ENCODE measurements at places on chromosomes 7 and 10.

GRCh38 chr10:593901-594457, 95.5 kb downstream of the DIP2C start:
- no peak for DNase-seq

DNA sequence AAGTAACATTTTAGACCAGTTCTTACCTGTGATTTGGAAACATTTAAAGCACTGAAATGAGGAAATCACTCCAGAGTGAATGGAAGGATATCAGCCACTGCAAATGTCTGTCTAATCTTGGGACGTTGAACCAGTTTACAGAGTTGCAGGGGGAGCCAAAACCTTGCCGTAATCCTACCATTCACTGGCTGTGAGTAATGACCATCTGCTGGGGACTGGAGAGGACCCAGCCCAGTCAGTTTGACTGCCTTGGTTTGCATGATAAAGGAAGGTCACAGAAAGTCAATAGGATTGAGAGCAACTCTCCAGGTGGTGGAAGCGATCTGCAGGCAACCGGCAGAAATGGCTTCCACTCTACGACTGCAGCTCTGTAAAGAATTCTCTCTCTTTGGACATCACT, 167.2 kb downstream of the AKR1D1 start:
- no peak for DNase-seq

DNA sequence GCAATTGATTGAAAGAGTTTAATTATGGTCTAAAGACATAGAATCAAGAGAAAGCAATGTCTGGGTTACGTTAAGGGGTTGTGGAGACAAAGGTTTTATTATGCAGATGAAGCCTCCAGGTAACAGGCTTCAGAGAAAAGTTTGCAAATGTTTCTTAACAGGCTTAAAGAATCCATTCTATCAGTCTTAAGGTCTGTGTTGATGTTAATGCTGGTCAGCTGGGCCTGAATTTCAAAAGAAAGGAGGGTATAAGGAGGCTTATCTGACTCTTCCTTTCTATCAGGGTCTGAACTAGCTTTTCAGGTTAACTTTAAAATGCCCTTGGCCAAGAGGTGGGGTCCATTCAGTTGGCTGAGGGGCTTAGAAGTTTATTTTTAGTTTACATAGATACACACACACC, 1004.5 kb upstream of the C7orf33 start:
- DNase-seq: no peak

DNA sequence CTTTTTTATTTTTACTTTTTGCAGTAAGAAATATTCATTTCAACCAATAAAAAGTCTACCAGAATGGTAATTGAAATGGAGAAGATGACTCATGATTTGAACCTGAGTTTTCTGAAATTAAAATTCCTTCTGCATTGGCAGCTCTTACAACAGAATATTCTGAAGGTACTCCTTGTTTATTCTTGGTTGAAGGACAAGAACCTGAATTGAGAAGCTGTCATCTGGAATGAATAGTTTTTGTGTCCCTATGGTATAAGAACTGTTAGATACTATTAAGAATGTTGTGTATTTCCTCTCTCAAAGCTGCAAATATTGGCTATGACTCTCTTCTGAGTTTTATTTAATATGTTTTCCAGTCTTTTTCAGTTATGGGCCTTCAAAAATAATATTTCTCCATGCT, 56.1 kb downstream of the CDK1 start:
- DNase-seq: no peak

DNA sequence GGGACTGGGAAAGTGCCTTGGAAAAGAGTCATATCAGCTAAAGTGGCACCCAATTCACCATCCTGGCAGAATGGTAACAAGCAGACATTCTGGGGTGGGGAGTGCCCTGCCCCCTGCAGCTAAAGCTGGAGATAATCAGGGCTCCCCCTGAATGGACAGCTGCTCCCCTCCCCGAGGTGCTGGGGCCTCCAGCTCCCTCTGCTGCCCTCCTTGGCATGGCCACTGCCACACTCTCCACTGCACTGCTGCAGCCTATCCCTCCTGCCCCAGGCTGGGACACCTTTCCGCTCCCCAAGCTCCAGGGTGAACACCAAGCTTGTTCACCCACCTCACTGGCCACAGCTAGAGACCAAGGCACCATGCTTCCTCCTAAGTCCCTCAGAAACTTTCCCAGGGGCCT, 9.8 kb upstream of the PARD3 start:
- no peak for DNase-seq

- no peak for DNase-seq
Measured at GRCh38 chr10:6929148-6929830, 349.2 kb upstream of the PRKCQ start.

DNA sequence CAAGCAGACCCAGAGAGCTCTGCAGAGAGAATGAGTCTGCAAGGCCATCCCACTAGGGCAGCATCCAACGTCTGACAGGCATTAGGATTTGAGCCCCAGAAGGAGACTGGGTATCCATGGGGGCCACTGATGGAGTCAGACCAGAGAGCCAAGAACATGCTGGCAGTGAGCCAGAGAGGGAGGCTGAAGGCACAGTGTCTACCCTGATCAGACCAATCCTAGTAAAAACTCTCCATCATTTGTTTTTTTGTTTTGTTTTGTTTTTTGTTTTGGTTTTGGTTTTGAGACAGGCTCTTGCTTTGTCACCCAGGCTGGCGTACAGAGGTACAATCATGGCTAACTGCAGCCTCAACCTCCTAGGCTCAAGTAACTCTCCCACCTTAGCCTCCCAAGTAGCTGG, 133.1 kb upstream of the LYZL2 start:
- no peak for DNase-seq

GRCh38 chr7:101395376-101395775, 32.7 kb downstream of the COL26A1 start:
- DNase-seq: no peak

DNA sequence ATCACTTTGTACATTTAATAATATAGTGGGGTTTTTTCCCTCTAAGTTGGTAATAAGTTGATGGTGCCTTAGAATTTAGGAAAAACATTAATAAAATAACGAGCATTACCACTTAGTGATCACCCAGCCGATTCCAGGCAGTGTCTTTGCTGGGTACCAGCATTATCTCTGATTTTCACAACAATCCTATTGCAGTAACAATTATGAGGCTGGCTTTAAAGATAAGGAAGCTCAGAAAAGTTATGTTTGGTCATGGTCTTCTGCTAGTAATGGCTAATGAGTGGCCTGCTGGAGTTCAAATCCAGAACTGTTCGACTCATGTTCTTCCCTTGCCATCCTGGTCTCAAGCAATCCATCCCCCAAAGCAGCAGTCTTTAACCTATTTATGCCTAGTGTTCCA, 127.9 kb downstream of the CNNM2 start:
- DNase-seq: no peak

DNA sequence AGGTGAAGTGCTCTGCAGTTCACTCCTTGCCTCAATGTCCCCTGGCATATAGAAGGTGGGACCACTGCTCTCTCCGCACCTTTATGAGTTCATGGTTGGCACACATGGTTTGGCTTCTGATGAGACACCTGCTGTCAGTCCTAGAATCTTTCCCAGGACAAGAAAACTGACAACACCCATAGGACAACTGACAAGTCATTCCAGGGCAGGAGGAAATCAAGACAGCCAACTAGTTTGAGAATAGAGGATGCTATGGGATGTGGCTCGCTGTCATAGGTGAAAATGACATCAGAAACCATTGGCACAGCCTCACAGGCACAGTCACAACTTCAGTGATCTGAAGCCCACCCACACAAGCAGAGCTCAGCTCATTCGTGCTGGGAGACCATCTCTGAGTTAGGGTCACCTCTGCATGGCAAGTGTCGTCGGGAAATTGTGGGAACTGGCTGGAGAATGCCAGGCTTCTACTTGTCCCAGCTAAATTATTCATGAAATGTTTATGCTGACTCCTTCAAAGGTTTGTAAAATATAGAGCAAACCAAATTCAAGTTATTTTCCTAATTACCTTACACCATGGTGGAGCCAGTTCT, 762.4 kb downstream of the GRID1 start:
- no peak for DNase-seq

DNA sequence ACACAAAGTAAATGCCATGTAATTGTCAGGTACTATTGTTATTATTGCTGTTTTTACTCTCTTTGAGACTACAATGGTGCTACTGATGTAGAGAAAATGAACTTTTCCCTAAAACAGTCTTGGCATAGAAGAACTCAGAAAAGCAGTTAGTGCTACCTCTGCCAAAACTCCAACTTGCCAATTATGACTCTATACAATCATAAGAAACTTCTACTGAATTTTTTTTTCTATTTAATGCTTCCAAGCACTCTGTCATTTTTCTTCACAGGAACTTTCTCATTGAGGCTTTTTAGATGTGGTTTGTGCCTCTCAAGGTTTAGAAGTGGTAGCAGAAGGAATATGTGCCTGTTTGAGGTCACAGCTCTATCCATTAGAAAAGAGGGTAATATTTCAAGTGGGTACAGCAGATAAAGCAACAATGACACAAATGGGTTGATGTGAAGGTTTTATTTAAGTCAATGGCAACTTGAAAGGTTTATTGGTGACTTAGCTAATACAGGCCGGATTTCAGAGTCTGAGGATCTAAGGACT, 64.0 kb upstream of the FERD3L start:
- DNase-seq: no peak

- no peak for DNase-seq
Measured at GRCh38 chr10:123930340-123931001, 38.9 kb upstream of the CPXM2 start.

DNA sequence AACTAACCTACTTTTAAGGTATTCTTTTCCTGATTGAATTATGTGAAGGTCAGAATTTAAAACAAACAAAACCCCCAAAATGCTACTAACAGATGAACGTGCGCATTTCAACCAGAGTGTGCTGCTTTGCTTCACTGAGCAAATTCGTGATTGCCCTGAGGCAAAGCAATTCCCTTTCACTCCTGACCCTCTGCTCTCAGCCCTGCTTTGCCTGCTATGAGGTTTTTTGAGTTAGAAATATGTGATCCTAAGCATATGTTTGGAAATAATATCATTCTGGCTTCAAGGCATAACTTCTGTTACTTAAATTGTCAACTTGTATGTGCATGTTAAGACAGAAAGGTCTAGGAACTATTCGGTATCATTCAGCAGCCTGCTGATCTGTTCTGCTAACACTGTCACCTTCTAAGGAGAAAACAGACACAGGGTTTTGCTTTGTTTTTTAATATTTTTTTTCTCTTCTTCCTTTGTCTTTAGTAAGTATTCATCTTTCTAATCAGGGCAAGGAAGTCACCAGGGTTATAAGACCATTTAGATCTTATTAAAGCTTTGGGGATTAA, 124.2 kb downstream of the GNAT3 start:
- no peak for DNase-seq
